Activated CD4-positive, alpha-beta T cell treated with anti-CD3 and anti-CD28 coated beads, Interleukin-10, Interleukin-2, amounts not matched to agents 100 ng/mL and 50 ng/mL, durations not matched to agents 16 hours and 8 hours (primary cell): ENCODE measurements at places on chromosomes 2 and 18.

GRCh38 chr2:239252801-239253200 lies 148.0 kb downstream of the HDAC4 start:
- no peak for DNase-seq

- DNase-seq, result no peak
Measured at GRCh38 chr2:177992992-177993391, 79.6 kb downstream of the PDE11A start.

GRCh38 chr2:163462993-163463392 lies 272.8 kb downstream of the FIGN start:
- no peak for DNase-seq

DNA sequence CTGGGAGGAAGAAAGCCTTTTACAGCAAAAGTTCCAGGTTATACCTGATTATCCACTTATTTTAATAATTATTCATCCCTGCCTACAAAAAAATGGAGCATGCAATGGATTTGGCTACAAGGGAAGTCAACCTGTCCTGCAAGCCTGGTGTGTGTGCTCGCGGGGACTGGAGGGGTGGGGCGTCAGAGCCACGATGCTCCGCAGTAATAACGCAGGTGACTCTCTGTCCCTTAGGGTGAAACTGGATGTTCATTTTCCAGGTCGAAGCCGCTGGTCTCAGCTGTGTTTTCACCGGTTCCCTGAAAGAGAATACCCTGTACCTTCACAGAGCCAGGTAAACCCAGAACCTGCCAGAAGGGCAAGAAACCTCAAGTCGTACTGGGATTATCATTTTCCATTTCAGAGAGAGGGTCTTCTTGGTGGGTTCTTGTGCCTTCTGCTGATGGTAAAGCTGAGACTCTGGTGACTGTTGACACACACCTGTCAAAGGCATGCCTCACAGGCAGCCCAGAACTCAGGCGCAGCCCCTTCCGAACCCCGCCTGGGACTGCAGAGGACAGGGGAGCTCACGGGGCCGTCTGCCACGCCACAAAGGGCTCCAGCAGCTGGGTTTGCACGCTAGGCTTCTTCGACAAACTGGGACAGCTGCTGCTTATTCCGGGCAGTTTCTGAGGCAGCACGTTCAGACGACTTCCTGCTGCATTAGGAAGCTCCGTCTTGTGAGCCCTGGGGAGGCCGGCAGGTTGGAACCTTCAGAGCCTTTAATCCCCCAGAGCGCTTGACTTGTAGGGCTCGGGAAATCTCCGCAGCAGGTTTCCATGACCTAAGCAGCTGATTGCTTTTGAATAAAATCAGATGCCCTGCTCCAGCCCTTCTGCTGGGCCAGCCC lies 58.6 kb downstream of the KCNG2 start:
- no peak for DNase-seq

DNA sequence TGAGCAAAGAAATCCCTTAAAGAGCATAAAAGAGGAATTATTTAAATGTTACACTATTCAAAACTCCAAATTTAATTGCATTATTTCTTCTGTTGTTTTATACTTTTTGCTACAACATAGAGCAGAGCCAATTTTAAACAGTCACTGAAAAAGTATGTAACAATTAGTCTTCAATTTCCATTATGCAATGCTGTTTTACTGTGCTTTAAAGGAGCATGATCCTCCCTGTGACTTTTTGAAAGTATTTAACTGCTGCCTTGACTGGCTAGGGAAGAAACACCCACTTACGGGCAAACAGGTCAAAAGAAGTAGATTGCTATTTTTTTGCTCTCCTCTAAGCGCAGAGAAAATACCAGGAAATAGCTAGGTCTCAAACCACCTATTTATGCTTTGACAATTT lies 217.4 kb upstream of the GCFC2 start:
- no peak for DNase-seq

DNA sequence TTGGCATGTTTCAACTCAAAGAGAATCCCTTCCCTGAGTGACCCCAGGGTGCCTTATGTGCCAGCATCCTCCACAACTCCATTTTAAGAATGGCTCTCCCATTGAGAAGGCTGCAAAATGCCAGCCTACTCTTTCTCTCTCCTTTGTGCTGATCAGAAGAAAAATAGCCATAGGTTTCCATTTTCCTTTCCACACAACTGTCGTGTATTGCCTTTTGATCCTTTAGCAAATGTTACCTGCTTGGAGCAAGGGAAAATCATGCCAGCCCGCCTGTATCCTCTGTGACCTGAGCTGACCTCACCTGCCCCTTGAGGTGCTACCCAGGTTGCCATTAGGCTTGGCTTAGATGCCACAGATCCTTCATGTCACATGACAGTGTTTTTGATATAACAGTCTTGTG lies 38.8 kb downstream of the DPYSL5 start:
- no peak for DNase-seq

- DNase-seq, result peak; percentile 53
Measured at GRCh38 chr18:38611036-38611964, 1045.7 kb upstream of the CELF4 start.

- no peak for DNase-seq
Measured at GRCh38 chr2:166449439-166449838, 44.6 kb downstream of the SCN7A start.

DNA sequence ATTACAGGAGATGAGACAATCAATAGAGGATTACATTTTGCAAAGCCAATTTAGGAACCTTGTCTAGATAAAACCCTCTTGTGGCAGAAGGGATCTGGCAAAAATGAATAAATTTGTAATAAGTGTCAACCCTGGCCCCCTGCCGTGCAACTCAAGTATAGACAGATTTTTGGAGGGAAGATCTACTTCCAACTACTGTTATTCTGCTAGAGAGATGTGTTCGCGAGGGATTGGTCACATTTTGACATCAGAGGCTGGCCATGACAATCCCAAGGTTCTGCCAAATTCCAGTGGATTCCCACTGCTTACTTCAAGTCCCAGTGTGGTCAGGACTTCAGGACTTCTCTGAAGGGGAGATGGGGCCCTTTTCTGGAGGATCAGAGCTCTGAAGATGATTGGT lies 192.6 kb downstream of the SH3RF3 start:
- DNase-seq, result no peak

GRCh38 chr2:219629976-219630695 lies 2.7 kb downstream of the SLC4A3 start:
- DNase-seq, result no peak

GRCh38 chr2:85975581-85975980 lies 86.8 kb upstream of the ST3GAL5 start:
- DNase-seq, result no peak

DNA sequence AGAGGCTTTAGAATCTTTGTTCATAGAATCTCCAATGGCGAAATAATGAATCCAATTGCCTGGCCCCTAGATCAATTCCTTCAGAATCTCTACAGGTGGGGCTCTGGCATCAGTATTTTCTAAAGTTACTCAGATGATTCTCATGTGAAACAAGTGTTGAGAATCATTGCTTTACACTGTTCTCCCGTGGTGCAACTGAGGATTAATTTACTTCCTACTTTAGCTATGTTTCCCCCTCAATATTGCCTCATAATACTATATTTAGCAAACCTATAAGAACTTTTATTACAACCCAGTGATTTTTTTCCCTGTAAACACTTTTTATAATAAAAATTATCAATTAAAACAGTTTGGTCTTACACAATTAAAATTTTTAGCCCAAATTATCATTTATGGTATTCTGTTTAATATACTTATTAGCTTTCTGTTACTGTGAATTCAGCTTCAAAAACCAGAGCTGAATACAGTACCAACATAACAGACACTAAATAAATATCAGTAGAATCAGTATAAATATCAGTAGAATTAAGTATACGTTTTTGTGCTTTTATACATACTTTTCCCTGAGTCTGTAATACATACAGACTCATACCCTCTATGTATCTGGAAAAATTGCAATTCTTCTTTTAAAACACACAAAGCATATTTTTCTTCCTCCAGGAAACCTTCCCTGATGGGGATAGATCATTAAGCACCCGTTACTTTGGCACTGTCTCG lies 20.8 kb downstream of the SLC38A11 start:
- no peak for DNase-seq

GRCh38 chr2:227482638-227483340 lies 10.8 kb downstream of the AGFG1 start:
- DNase-seq, result peak; percentile 51

DNA sequence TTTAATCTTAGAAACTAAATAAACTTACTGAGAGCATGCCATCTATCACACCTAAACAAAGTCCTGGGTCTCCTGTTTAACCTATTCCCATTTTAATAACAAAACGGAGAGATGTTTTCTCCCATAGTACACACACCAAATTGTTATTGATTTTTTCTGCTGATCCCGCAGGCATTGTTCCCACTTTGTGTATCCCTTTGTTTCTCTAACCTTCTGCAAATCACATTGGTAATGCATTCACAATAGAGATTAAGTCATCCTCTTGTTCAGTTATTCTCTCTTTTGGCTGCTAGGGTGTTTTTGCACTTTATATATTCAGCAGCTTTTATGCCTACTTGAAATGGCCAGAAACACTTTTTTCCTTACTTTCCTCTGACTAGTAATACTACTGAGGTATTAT lies 1071.9 kb upstream of the CDH2 start:
- no peak for DNase-seq

- DNase-seq, result no peak
Measured at GRCh38 chr2:126877041-126877440, 21.6 kb upstream of the TEX51 start.

DNA sequence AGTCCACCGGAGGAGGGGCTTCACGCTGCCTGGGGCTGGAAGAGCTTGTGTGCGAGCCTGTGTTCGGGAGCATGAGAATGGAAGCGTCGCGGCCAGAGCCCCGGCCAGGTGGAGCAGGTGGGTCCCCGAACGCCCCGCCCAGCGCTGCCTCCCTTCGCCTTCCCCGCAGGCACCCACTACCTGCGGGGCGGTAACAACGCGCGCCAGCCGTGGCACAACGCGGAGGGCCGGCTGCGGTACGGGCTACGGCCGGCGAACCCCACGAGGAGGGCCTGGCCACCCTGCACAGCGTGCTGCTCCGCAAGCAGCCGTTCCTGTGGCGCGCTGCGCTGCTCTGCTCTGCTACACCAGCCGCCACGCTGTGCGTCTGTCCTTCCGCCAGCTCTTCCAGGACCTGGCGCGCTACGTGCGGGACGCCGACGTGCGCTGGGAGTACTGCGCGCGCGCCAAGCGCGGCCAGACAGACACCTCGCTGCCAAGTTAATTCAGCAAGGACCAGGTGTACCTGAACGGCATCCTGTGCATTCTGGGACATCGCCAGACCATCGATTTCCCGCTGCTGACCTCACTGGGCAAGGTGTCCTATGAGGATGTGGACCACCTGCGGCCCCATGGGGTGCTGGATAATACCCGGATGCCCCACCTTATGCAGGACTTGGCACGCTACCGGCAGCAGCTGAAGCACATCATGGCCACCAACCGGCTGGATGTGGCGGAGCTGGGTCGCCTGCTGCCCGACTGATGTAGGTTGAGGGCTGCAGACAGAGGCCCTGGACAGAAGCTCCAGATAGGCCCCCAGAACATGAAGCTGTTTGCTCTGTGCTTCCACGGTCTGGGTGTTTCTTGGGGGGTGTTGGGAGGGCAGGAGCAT lies 200.6 kb downstream of the NAPG start:
- no peak for DNase-seq

- DNase-seq, result no peak
Measured at GRCh38 chr2:12658310-12658945, 58.3 kb upstream of the TRIB2 start.

DNA sequence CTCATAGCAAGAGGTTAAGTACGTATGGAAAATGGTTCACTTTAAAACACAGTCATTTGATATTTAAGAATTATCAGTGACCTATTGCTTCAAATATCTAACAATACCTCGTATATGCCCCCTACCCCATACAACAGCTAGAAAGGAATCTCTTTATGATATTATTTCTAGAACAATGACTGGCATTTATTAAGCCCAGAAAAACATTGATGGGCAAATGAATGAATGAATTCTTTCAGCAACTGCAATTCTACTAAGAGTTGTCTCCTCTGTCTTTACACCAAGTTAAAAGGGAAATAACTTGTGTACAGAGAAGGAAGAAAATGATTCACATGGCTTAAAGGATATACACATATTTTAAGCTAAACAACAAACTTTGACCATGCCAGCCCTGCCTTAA lies 384.7 kb downstream of the ERBB4 start:
- DNase-seq, result no peak

GRCh38 chr2:42930025-42930581 lies 137.7 kb upstream of the HAAO start:
- DNase-seq, result no peak

GRCh38 chr2:120396013-120396860 lies 50.3 kb downstream of the INHBB start:
- DNase-seq, result no peak

- no peak for DNase-seq
Measured at GRCh38 chr18:23053776-23054457, 81.4 kb upstream of the CABLES1 start.

DNA sequence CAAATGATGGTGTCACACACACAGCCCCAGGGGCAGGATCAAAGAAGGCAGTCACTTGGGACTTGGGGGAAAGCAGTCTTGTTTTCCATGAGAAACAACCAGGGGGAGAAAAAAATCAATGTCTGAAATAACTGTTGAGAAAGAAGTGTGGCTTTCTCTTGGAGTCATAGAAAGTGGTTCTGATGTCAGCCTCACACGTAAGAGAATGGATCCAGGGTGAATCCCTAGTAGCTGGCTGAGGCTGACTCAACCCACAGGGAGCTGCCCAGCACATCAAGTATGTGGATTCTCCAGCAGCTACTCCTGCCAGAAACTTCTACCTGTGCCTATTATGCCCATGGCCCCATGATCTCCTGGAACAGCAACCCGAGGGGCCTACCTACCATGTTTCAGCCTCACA lies 33.6 kb upstream of the ZBTB7C start:
- no peak for DNase-seq

DNA sequence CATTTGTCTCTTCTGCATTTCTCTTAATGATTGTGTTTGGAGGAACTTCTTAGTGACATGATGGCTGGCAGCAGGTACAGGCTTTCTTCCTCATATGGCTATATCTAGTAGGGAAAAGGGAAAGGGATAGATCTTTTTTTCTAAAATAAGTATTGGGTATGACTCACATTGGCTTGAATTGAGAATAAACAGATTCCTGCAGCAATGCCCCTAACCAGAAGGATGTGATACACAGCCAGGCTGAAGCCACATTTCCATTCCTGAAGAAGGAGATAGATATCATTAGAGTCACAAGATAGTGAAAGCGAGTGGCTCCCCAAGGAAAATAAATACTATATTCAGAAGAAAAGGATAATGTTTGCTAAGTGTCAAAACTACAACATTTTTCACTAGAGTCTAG lies 61.1 kb downstream of the VWC2L start:
- DNase-seq, result no peak

GRCh38 chr2:230347659-230348305 lies 20.8 kb downstream of the SP140L start:
- DNase-seq, result peak; percentile 82

DNA sequence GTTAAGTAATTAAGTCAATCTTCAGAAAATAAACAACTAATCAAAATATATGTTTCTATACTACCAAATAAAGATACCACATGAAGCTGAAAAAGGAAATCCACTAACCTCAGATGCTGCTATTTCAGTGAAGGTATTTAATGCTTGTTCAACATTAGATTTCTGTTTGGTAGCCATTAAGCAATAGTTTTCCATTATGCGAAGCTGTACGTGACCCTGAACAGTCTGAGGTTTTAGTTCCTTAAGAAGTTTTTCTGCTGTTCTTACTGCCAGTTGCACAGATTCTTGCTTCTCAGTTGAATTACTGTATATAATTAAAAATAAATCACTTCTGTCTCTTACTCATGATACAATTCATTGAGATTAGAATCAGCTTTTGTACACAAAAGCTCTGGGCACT lies 65.4 kb downstream of the TTC21B start:
- DNase-seq, result no peak
